Stimulated activated CD8-positive, alpha-beta memory T cell treated with anti-CD3 and anti-CD28 coated beads, Interleukin-7, amount 100 ng/mL, for 1 hour (primary cell): ENCODE measurements at places on chromosomes 4 and X.

- DNase-seq = peak; percentile 21
Observed at GRCh38 chr4:80365928-80366327, 30.4 kb downstream of the CFAP299 start.

GRCh38 chr4:184983672-184984356 is 34.5 kb upstream of the HELT start:
- peak; percentile 25 for DNase-seq

DNA sequence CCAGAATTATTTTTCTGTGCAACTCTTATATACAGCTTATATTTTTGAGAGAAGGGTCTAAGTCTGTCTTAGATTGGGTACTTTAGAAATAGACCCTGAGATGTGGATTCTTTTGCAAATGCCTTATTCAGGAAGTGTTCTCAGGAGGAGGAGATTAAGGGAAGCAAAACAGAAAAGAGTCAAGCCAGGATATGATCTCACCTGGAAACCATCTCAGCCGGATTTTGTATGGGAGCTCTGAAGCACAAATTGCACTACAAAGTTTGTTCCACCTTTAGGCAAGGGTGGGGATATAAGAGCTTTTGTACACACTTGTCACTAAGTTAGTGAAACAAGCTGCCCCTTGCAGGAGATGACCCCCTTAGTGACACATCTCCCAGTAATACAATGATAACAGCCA is 121.2 kb upstream of the GRPR start:
- DNase-seq = no peak

DNA sequence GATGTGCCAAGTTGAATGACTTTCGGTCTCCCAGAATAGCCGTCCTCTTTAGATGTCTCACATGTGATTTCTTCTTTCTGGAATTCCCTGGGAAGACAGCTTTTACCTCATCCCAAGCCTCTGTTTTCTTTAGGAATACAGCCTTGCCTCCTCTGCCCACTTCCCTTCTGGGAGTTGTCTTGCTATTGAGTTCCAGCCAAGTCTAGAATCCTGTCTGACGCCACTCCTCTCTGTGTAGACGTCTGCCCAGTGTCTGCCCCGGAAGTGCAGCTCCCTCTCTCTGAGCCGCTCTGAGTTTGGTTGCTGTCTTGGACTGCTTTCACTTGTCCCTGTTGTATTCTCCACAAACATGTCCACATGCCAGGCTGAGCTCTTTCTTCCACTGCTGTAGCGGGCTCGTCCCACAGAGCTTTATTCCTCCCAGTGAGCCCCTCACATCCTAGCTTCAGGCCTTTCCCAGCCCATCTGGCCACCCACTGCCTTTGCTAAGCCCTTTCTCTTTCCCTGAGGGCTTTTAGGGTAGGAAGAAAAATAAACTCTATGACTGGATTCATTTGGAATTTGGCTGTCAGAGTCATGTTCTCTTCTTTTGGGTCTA is 9.0 kb upstream of the IGFBP7 start:
- no peak for DNase-seq

GRCh38 chrX:71475785-71476540 is 56.9 kb upstream of the OGT start:
- DNase-seq = no peak

GRCh38 chr4:3387943-3388361 is 53.8 kb upstream of the HGFAC start:
- no peak for DNase-seq

GRCh38 chrX:110734894-110735541 is 60.6 kb downstream of the CHRDL1 start:
- no peak for DNase-seq

DNA sequence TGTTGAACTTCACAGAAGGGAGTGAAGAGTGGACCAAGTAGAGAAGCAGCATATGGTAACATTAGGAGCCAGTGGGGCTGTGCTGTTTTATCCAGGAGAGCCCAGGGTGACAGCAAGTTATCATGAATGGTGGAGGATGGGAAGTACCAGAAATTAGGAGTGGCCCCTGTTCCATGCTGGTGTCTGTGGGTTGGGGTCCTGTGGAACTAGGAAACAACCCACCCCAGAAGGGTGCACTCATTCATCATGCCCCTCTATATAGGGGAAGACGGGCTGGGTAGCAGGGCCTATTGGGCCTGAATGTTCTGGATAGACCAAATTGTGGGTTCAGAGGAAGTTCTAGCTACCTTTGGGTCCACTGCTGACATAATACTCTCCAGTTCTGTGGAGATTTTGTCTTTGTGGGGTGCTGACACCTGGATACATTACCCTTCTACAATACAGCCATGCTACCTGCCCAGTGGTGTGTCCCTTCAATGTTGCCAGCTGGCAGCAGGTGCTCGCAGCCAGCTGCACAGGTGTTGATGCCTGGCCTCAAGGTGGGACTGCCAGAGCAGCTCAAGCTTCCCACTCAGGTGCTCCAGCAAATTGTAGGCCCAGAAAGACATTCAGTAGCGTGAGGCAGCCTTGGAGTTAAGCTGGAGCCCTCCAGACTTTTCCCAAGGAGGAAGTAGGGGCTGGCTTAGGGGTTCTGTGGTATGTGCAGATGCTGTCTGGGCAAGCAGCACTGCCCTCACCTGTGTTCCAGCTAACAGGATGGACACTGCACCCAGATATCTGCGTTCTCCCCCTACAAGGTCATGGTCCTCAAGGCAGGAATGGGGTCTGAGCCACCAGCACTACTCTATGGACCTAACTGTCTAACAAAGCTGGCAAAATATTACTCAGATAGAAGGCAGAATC is 106.5 kb downstream of the NHSL2 start:
- DNase-seq = no peak

GRCh38 chr4:181173046-181173445 is 1070.2 kb upstream of the TENM3 start:
- no peak for DNase-seq

GRCh38 chrX:13201605-13202219 is 118.1 kb downstream of the ATXN3L start:
- DNase-seq = no peak

DNA sequence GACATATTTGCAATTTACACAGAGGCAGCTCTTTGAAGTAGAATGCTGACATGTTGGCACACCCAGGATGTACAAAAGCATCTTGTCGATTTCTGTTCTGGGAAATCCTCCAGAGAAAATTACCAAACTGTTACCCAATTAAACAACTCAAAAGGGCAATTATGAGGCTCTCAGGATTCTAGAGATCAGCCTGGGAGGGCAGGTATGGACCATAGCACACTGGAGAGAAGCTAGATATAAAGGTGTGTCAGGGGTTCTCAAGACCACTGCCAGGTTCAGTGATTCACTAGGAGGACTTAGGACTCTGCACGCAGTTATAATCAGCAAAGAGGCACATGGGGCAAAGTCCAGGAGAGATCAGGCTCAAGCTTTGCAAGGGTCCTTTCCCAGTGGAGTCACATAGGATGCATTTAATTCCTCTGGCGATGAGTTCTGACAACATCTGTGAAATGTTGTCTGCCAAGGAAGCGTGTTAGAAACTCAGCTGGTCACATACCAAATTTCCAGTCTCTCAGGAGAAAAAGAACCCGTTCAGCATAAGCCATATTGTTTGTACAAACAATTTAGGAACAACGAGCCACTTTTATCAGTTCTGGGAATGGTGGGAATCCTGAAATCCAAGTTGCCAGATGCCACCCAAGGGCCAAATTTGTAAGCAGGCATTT is 100.8 kb downstream of the SYTL5 start:
- DNase-seq = no peak

DNA sequence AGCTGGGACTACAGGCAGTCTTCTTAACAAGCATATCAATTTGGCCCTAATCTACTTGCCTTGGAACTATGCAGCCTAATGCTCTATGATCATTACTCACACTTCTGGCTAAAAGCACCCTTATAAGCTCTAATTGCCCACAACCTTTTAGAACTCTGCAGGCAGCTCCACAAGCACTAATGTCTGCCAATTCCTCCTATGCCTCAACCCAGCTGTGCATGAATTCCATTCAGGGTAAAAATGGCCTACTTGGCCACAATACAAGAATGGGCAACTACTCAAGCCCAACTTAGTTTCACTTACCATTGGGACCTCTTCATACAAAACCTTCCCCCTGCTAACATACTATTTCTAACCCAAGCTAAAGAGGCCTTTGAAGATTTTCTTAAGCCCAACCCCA is 51.7 kb downstream of the ZNF718 start:
- no peak for DNase-seq

GRCh38 chr4:183936574-183937345 is 31.7 kb downstream of the STOX2 start:
- no peak for DNase-seq

DNA sequence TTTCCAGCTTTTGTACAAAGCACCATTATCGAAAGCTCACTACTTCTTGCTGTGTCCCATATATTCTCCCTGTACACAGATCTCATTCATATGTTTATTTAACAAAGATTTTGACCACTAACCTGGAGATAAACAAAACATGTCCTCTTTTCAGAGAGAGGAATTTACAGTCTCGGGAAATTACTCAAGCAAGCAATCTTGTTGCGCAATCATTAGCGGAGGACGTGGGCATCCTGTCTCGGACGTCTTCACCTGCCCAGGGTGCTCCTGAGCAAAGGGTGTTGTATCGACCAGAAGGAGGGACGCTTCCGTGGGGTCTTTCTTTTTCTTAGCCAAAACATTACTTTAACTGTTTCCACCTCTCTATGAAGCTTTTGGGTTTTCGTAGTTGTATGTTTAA is 66.5 kb upstream of the CLCN4 start:
- no peak for DNase-seq
